ENCODE measurements at places on chromosomes 7 and 10.

DNA sequence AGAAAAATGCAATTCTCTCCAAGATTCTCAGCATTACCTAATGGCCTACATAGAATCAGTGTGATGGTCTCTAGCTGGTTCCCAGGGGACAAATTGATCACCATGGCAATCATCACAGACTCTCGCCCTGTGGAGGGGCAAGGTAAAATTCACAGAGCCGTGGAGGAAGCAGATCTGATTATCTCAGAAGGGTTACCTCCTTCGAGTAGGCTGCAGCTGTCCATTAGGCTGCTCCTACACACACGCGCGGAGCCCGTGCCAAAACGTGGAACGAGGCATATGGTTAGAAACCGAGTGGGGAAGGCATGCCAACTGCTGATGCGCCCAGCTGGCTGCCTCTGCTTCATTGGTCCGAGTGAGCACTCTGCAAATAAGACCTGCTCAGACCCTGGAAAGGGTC, 52.8 kb upstream of the PTER start:
- DNase-seq, result peak; percentile 65

DNA sequence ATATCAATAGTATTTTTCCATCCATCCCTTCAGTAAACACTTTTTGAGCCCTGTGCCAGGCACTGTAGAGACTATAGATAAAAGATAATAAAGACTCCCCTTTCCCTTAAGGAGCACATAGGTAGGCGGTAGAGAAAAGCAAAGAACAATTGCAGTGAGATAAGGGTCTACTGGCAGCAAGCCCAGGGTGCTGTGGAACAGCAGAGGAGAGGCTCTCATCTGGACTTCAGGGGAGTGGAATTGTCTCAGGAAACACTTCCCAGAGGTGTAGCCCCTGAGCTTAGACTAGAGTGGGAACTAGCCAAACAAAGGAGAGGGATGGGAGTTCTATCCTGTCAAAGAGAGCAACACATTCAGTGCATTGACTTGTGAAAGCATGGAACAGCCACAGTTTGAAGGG, 102.0 kb downstream of the NRF1 start:
- no peak for DNase-seq

- DNase-seq, result no peak
These were observed 29.7 kb downstream of the KLRG2 start for GRCh38 chr7:139453673-139454321.

GRCh38 chr7:134355927-134356326, 39.2 kb upstream of the SLC35B4 start:
- DNase-seq, result no peak

GRCh38 chr7:131346885-131347592, 19.4 kb downstream of the MKLN1 start:
- no peak for DNase-seq

DNA sequence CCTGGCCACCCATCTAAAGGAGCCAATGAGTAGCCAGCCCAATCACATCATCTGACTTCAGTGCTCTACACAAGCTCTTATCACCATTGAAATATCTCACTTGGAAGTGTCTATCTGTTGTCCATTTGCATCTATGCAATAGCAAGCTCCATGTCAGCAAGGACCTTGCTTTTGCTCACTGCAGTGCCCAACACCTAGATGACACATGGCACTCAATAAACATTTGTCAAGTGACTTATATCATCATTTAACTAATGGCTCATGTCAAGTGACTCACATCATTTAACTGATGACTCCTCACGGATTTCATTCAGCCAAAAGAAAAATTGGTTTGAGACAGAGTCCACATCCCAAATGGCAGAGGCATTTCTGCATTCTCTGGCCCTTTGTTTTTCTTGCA, 92.9 kb upstream of the ADAM12 start:
- DNase-seq, result no peak

- no peak for DNase-seq
These were observed 24.2 kb downstream of the IFIT5 start for GRCh38 chr10:89438525-89438924.

- no peak for DNase-seq
These were observed 23.7 kb downstream of the STAMBPL1 start for GRCh38 chr10:88903715-88904114.

DNA sequence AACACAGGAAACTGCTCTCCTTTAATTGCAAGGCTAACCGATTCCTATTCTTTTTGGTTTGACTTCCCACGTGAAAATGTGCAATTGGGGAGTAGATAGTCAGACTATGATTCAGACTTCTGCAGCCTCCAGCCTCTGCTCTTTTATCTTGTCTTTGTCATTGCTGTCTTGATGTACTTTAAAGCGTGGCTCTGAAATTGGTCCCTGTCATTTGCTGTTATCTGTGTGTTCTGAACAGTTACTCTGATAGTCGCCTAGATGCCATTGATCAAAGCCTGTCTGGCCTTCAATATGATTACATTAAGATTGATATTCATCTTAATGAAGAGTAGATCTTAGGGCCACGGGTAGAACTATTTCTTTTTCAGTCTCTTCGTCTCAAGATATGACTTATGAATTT, 799.2 kb downstream of the REEP3 start:
- DNase-seq, result no peak

- DNase-seq, result no peak
These were observed 146.2 kb upstream of the RET start for GRCh38 chr10:42930516-42931192.

GRCh38 chr10:121081306-121081705, 230.1 kb downstream of the WDR11 start:
- no peak for DNase-seq

DNA sequence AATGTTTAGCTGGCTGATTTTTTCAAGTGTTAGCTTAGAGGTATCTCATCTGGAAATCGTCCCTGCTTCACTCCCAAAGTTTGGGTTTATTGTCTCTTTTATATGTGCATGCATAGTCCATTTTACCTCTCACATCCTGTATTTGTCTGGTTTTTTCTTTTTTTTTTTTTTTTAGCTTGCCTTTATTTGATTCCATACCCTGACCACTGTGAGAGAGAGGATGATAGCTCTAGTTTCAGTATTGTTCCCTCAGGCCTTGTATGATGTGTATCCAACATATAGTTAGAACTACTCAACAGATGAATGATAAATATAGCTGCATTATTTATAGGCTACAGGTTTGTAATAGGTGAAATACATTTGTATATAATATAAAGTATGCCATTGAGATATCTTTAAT, 29.9 kb downstream of the PCGF5 start:
- no peak for DNase-seq

- DNase-seq, result no peak
These were observed 63.0 kb downstream of the ZNF22 start for GRCh38 chr10:45063591-45064231.

DNA sequence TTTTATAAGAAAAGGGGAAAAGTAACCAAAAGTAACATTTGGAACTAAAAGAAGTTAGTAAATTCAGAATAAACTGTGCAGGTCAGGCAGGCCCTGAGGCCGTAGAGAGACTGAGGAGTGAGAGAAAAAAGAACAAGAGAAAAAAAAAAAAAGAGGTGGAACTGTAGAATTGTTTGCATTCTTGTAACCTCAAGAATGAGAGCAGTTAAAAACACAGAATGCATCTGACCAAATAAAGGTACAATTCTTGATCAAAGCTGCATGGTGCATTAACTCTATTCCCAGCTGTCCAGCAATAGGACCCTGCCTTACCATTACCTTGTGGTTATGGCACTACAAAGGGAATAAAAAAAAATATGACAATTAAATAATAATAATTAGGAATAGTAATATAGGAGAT, 170.1 kb upstream of the SEMA3A start:
- no peak for DNase-seq

DNA sequence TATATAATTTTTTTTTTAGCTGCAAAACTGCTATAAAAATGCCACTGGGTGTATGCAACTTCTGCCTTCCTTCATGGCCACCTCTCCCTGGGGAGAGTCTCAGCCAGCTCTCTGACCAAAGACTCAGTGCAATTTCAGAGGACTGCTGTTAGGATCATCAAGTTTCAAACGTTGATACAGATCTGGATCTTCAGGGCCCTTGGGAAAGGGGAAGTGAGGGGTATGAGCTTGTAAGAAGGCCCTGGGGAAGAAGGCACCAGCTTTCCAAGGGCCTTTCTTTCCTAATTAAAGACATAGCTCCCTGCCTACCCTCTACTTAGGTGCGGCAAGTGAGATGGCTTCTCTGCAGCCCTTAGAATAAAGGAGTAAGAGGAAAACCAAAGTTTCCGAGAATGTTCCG, 130.4 kb downstream of the CUL2 start:
- no peak for DNase-seq

- no peak for DNase-seq
These were observed 79.3 kb upstream of the AGBL3 start for GRCh38 chr7:134907000-134907399.

GRCh38 chr10:36421992-36422391, 703.4 kb upstream of the ANKRD30A start:
- peak; percentile 39 for DNase-seq

- DNase-seq, result no peak
These were observed 142.6 kb upstream of the COL1A2 start for GRCh38 chr7:94252124-94252523.

- no peak for DNase-seq
These were observed 12.3 kb upstream of the IFT22 start for GRCh38 chr7:101333912-101334311.

DNA sequence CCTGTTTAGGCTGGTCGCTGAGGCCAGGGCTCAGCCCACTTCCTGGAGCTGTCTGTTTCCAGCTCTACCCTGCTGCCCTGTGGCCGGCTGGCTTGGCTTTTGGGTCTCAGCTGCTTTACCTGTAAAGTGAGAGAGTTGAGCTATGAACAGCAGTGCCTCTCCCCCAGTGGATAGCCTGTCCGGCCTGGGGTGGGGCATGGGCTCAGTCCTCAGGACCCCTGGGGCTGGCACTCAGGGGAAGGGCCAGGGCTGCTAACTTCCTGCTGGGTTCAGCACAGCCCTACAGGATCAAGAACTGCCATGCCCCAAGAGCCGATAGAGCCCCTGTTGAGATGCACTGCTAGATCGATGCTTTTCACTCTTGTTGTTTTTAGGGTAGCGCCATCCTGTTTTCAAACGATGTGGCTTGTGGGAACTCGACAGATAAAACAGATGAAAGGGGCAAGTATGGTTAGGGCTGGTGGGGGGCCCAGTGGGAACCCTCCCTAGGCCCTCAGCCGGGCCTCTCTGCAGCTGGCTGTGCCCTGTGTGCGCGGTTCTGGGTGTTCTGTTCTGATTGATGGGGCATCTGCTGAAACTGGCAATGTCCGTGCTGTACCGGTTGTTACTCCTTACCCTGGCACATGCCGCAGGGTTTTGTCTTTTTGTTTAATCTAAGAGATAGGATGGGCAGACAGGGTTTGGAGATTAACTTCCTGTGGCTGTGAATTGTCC, 10.0 kb upstream of the SFRP5 start:
- no peak for DNase-seq

- DNase-seq, result no peak
These were observed 67.3 kb downstream of the GLCCI1 start for GRCh38 chr7:8035647-8036518.

DNA sequence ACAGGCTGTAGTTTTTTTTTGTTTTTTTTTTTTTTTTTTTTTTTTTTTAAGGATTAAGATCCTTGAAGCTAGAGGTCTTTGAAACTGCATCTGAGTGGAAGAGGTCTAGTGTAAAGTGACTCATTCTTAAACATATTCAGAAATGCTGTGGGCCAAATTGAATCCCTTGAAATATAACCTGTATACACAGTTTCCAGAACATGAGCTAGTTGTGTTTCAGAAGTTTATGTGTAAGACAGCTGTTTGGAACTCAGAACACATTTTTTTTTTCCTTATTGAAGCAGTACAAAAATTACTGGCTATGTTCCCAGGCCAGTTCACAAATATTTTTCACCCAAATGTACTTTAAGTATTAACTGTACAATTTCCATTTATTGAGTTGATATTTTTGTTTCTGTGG, 67.9 kb downstream of the PPP1R9A start:
- DNase-seq, result no peak

DNA sequence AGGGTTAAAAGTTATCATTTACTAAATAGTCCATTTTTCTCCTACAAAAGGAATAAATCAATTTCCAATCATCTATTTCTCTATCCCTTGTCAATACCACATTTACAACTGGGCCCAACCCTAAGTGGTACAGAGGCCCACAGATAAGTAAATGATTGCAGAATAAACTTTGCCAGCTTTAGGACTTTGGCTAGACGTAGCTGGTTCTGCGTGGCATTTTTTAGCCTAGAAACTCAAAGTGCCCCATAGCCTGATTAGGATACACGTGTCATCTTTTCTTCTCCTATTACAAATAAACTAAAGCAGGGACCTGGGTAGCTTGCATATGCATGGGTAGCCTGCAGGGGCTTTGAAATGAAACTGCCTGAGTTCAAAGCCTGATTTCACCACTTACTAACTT, 56.4 kb downstream of the KLF6 start:
- no peak for DNase-seq

DNA sequence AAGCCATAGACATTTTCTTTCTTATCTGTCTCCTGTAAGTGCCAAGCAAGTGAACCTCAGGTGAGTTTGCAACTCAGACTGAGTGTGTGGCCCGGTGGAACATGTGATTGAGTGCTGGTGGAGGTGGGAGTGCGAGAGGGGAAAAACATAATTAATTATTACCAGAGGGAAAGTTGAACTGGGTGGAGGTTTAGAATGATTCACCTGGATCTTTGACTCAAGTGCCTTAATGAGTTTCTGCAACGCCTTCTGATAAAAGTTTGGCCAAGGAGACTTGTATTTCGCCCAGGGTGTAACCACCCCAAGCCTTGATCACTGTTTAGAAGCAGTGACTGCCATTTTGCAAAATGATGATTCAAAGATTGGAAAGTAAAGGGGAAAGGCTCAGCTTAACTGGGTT, 513.9 kb downstream of the GATA3 start:
- DNase-seq, result no peak

DNA sequence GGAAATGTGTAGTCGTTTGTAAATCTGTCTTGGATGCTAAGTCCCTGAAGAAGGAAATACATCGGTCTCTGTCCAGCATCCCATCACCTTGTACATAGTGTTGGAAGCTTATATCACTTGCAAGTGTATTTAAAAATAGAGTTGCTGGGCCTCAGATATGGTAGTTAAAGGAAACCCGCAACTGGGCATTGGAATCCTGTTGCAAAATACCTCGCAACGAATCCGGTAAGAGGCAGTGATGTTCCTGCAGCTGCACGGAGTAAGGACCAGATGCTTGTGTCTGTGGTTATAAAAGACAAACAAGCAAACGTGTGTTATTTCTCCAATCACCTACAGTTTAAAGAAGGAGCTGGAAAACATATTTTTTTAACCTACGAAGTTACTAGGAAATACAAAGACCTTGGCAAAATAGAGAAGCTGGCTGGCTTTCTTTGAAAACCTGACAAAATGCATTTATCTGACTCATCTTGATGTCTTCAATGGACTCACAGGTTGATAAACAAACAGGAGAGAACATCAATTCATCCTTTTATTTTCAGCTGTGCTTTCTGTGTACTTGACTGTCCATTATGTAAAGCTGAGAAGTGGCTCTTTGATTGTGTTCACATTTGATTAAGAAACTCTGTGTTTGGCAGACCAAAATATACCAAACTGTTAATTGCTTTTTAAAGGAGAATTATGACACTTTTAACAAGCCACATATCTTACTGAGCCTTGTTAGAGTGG, 326.4 kb downstream of the SFMBT2 start:
- DNase-seq, result no peak

DNA sequence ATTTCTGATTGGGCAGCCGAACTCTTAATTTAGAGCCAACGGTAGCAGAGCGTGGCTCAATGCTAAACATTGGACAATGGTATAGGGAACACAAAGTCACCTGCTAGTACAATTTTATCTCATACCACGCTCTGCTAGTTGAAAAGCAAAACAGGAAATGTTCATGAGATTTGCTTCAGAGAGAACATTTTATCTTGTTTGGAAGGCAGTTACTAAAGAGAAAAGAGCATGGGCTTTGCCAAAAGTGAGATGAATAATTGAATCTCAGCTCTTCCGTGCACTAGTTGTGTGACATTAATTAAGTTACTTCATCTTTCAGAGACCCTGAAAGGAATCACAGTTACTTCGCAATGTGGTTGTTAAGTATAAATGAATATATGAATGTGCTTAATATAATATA, 161.5 kb upstream of the FAM13C start:
- no peak for DNase-seq

All from right hindlimb (tissue), 1 donor.